ENCODE measurements at places on chromosomes 6 and 20.

- DNase-seq = no peak
Measured at GRCh38 chr6:43383021-43383667, 13.7 kb upstream of the ZNF318 start.

- no peak for DNase-seq
Measured at GRCh38 chr6:35919827-35920751, 809 bp downstream of the SRPK1 start.

DNA sequence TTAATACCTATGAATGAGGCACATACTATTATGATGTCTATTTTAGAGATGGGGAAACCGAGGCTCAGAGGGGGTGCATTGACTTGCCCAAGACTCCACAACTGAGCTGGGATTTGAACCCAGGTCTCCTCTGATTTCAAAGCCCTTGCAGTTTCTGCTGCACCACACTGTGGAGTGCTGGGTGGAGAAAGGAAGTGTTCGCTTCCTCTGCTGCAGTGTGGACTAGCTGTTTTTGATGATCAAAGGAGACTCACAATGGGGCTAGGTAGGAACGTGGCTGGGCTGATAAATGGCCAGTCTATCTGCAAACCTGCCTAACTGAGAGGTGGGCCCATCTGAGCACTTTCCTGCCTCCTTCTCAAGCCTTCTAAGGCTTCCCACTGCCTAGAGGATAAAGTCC is 87.2 kb downstream of the CD40 start:
- DNase-seq = no peak

DNA sequence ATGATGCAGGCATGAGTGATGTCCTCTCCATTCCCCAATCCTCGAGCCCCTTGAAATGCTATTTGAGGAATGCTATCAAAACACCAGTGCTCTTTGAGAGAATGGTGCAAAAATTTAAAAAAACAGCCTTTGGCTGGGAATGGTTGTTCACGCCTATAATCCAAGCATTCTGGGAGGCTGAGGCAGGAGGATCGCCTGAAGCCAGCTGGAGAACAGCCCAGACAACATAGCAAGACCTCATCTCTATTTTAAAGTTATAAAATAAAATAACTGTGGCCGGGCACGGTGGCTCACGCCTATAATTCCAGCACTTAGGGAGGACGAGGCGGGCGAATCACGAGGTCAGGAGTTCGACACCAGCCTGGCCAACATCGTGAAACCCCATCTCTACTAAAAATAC is 4.2 kb upstream of the VARS1 start:
- DNase-seq = no peak

- DNase-seq = no peak
Measured at GRCh38 chr6:52534966-52535390, 41.9 kb downstream of the TRAM2 start.

DNA sequence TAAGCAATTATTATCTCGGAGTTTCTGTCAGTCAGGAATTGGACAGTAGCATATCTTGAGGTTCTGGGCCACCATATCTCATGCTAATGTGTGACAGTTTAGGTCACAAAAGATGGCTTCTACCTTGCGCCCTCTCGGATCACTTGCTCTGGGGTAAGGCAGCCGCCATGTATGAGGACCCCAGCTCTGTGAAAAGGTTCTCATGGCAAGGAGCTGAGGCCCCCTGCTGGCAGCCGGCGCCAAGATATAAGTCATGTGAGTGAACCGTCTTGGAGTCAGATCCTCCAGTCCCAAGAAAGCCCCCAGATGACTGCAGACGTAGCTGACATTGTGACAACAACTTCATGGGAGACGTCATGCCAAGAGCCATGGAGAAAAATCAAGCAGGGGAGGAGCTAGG is 670.8 kb downstream of the KIF16B start:
- no peak for DNase-seq

DNA sequence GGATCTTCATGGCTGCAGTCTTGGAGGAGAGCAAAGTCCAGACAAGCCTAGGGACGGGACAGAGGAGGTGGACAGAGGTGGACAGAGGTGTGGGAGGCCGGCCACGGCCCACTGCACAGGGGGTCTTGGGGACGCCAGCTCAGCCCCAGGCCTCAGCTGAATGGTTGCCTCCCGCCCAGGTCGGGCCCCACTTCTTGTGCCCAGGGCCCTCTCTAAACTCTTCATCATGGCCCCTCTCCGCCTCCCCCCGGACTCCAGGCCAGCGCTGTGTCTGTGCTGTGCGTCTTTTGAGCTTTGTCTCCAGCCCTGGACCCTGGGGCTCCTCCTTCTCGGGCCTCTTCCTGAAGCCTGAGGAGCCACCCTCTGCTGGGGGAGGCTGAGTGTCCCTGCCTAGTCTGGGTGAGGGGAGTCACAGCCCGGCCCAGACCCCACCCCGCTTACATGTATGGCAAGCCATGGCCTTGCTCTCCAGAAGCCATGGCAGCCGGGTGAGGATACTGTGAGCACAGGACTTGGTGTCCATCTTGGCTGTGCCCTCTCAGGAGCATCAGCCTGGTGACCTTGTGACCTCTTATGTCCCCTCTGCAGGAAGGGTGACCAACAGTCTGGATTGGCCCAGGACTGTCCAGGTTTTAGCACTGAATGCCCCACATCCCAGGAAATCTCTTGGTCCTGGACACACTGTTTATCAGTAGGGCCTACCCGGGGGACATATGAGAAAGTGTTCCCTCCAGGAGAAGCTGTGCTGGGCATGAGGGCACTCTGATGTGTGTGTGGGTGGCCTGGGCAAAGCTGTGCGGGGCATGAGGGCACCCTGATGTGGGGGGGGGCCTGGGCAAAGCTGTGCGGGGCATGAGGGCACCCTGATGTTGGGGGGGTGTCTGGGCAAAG is 9.4 kb upstream of the NPBWR2 start:
- DNase-seq = no peak

- DNase-seq = no peak
Measured at GRCh38 chr6:37919417-37920157, 100.1 kb downstream of the ZFAND3 start.

DNA sequence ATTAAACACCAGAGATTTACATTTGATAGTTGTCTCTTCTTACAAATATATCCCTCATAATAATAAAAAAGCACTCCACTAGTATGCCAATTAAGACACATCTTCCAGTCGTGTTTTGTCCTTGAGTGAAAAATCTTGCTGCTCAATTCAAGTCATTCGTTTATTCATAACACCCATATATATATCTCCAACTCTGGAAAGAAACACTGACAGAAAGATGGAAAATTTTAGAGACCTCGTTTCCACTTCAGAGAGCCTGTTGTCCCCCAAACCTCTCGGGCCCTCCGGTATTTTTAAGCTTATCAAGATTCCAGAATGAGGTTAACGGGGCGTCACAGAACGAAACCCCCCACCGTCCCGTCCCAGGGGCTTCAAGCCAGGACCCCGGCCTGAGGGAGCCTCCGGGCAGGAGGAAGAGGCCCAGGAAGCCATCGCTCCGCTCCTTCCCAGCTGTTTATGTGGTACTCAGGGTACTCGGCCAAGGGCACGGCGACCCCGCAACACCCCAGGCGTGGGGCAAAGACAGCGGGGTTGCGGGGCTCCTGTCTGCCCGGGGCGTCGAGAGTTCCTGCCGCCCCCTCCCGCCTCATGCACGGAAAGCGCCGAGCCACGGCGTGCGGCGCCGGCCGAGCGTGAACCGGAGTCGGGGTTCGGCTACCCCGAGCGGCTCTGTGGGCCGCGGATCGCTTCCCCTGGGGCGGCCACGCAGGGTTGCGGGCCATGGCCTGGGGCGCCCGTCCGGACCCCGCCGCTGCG is 623 bp upstream of the SNX9 start:
- DNase-seq = no peak

DNA sequence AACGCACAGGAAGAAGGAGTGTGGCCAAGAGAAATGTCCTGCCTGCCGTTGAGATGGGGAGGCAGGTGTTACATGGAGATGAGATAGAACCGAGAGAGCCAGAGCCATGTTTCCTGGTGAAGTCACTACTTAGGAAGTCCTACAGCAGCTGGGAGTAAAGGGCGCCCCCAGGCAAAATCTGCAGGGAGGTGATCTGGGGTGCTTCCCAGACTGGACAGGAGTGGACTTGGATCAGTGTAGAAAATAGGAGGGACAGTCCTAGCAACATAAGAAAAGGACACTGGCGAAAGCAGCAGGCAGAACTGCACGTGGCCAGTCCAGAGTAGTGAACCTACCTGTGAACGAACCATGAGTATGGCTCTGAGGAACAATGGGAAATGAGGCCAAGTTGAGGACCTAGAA is 85.3 kb downstream of the CD164 start:
- no peak for DNase-seq

GRCh38 chr6:17418281-17419188 is 25.1 kb downstream of the CAP2 start:
- DNase-seq = no peak

- DNase-seq = no peak
Measured at GRCh38 chr6:82114748-82115147, 132.8 kb downstream of the IBTK start.

DNA sequence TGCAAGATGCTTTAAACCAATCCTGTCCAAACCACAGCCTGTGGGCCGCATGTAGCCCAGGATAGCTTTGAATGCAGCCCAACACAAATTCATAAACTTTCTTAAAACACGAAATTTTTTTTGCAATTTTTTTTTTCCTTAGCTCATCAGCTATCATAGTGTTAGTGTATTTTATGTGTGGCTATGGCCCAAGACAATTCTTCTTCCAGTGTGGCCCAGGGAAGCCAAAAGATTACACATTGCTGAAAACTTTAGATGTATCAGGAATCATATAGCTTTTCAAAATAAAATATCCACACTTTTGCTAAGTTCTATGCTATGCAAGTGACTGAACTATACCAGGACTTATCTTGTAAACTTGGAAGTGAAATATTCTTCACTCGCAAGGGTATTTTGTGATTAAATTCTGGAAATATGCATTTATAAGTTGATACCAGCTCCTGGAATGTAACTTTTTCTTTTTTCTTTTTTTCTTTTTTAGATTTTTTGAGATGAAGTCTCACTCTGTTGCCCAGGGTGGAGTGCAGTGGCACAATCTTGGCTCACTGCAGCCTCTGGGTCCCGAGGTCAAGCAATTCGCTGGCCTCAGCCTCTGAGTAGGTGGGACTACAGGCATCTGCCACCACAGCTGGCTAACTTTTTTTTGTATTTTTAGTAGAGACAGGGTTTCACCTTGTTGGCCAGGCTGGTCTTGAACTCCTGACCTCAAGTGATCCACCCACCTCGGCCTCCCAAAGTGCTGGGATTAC is 49.8 kb downstream of the MTHFD1L start:
- DNase-seq = no peak

GRCh38 chr6:126535595-126535994 is 195.7 kb downstream of the CENPW start:
- no peak for DNase-seq

GRCh38 chr6:44237813-44238433 is 9.0 kb upstream of the HSP90AB1 start:
- DNase-seq = peak; percentile 71

DNA sequence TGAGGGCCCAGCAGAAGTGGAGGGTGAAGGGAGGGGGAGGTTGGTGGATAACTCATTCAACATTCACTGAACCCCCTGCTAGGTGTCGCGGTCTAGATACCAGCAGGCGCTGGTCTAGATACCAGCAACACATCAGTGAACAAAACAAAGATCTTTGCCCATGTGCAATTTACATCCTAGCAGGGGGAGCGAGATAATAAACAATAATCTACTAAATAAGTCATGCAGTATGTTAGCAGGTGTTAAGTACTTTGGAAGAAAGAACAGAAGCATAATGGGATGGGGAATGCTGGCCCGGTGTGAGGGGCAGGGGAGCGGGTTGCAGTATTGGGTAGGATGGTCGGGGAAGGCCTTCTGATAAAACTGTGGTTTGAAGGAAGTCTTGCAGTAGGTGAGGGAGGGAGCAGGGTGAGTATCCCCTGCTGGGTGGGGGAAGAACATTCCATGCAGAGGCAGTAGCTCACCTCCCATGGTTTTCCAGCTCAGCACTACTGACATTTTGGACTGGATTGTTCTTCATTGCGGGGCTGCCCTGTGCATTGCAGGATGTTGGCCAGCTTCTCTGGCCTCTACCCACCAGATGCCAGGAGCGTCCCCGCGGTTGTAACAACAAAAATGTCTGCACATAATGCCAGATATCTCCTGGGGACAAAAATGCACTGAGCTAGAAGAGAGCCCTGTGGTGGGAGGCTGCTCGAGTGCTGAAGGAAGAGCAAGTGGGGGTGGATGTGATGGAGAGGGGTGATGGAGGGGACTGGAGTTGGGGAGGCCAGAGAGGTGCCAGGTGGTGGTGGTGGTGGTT is 117.3 kb downstream of the TOX2 start:
- DNase-seq = no peak

GRCh38 chr20:10986586-10986985 is 312.8 kb upstream of the JAG1 start:
- DNase-seq = no peak

DNA sequence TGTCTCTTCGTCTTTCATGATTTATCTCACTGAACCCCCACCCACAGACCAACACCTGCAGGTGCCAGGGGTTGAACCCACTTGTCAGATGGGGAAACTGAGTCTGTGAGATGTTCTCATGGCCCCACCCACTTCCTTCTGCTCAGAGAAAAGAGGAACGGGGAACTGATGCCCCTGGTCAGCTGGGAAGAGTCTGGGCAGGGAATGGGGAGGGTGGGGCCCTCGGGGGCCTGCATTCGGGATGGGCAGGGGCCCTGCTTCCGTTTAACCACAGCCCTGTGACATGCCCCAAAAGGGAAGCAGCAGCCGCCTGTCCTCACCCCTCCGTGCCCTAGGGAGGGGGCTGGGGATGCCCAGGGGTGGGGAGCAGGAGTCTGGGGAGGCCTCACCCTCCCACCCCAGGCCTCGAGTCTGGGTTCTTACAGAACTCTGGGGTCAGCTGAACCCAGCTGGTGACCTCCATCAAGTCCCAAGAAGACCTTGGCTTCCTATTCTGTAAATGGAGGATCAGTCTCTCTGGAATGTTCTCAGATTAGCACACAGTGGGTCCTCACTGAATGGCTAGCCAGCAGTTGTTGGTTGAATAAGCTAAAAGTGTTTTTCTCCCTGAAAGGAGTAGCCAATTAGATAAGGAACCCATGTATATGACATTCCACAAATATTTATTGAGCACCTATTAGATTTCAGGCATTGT is 81.5 kb downstream of the CEBPB start:
- no peak for DNase-seq

DNA sequence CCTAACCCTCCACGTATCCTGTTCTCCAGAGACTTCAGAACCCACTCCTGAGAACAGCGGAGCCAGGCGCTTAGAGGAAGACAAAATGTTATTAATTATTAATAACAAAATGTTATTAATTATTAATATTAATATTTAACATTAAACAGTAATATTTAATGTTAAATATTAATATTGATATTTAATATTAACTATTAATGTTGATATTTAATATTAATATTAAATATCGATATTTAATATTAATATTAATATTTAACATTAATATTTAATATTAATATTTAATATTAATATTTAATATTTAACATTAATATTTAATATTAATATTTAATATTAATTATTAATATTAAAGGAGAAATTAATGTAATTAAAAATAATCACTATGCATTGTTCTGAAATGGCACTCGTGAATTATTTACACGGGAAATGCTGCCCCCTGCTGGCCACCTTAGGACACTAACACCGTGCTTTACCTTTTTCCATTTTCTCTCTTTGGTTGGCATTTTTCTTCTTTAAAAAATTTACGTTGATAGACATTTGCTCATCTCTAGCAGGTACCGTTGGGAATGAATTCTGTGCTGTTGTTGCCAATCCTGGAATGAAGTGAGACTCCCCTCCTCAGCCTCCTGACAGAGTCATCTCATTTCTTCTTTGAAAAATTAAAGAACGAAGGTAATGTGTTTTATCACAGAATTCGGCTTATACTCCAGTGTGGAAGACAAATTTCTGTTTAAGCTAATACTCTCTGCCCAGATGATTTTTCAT is 7.5 kb upstream of the GGTLC1 start:
- peak; percentile 52 for DNase-seq
